ENCODE measurements at places on chromosomes 3 and 15.

DNA sequence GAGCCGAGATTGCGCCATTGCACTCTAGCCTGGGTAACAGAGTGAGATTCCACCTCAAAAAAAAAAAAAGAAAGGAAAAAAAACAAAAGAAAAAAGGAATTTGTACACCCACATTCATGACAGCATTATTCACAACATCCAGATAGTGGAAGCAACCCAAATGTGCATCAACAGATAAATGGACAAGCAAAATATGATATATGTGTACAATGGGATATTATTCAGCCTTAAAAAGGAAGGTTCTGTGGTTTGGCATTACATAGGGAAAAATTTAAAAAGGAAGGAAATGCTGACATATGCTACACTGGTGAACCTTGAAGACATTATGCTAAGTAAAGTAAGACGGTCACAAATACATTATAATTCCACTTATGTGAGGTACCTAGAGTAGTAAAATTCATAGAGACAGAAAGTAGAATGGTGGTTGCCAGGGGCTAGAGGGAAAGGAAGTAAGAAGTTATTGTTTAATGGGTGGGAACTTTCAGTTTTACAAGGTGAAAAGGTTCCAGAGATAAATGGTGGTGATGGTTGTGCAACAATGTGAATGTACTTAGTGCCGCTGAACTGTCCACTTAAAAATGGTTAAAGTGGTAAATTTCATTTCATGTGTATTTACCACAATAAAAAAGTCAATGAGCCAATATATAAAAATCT is 118.5 kb downstream of the MYLK start:
- DNase-seq, result no peak

DNA sequence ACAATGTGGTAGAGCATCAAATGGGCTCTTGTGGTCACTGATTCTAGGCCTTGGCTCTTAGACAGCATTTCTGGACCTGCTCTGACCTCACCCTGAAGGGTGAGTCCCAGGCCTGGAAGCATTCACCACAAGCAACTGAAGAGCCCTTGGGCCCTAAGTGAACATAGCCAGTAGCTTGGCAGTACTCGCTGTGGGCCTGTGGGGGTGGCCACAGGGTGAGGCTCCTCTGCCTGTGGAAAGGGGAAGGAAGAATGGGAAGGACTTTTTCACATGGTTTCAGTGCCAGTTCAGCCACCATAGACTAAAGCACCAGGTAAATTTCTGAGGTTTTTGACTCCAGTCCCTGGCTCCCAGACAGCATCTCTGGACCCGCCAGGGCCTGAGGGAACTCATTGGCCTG is 5.1 kb upstream of the ZSCAN2 start:
- peak; percentile 75 for DNase-seq

GRCh38 chr3:88346643-88347042 is 196.9 kb downstream of the C3orf38 start:
- DNase-seq, result no peak

GRCh38 chr3:71080517-71081083 is 502.9 kb downstream of the FOXP1 start:
- DNase-seq, result no peak

GRCh38 chr3:121018917-121019321 is 110.9 kb downstream of the STXBP5L start:
- DNase-seq, result no peak

- DNase-seq, result no peak
These were observed 128.3 kb upstream of the RGMA start for GRCh38 chr15:93217343-93217742.

DNA sequence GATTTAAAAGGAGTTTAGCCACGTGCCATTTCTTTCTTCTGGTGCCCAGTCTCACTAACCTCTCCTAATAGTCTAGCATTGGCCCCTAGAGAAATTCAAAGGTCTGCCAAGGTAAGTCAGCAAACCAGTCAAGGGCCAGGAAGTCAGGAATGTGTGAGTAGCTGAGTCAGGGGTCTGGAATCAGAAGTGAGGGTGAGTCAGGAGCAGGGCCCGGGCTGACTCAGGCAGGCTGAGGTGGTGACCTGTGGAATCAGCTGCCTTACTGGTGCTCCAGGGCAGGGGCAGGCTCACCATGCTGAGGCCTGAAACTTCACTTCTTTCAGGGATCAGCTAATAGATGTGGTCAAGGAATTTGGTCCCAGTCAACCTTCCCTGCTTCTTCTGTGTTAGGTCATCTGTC is 105.8 kb upstream of the MYZAP start:
- no peak for DNase-seq

DNA sequence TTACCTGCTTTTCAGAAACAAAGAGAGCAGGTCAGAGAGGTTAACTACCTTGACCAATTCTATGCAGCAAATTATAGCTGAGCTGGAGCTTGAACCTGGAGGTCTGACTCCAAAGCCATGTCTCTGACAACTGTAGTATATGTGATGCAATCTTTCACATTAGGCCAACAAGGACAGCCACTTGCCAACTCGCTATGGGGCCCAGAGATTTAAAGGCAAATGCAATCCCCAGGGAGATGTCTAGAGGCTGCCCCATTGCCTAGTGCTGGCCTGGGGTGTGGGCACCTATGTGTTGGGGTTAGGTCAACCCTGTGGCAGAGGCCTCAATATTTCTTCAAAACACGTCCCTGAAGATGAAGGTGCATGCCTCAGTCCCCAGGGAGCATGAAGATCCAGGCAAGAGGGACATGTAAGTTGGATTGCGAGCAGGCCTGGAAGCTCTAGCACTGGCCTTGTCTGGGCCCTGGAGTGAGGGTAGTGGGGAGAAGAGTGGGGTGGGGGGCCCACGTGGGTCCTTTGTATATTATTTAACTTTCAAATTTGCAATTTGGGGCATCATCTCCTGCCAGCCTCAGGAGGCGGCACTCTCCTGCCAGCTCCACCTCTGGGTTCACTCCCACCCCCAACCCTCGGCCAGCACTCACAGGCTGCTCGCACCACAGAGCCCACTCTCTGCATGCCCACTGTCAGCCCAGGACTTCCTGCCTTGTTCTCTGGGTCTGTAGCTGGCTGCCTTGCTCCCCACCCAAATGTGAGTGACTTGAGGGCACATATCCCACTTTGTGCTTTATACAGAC is 64.3 kb downstream of the SLC12A8 start:
- DNase-seq, result no peak

GRCh38 chr15:29686445-29687203 is 135.6 kb downstream of the TJP1 start:
- no peak for DNase-seq

GRCh38 chr3:117837391-117837790 is 1127.8 kb downstream of the TUSC7 start:
- no peak for DNase-seq

DNA sequence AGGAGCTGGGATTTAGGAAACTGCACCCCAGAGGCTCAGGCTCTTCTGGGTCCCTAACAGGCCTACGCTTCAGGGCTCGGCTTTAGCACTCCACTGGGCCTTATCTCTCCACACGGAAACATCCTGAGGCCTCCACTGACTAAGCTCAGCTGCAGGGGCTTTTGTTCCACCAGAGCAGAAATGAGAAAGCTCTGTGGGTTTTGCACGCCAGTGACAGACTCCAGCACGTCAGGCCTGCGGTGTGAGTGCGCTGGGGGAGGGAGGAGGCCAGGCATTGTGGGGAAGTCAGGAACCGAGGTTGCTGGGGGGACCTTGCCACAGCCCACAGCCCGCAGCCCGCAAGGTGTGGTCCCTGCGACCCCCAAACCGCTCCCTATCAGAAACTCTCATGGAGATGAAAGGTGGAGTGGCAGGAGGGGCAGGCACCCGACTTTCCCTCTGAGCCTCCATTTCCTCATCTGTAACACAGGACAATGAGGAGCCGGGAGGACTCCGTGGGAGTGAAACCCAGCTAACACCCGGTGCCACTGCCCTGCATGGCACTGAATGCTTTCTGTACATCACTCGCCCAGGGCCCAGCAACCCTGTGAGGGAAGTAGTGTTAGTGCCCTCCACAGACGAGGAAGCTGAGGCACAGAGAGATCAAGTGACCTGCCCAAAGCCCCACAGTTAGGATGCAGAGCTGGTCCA is 106.5 kb downstream of the TPRA1 start:
- no peak for DNase-seq

GRCh38 chr15:95620934-95621579 is 709.4 kb upstream of the NR2F2 start:
- no peak for DNase-seq

Data from Right ventricle myocardium inferior (tissue), 1 donor.